ENCODE measurements at places on chromosomes 2 and 18.
A peak's percentile ranks its signal among the peaks of the same experiment; 100 is the strongest.

DNA sequence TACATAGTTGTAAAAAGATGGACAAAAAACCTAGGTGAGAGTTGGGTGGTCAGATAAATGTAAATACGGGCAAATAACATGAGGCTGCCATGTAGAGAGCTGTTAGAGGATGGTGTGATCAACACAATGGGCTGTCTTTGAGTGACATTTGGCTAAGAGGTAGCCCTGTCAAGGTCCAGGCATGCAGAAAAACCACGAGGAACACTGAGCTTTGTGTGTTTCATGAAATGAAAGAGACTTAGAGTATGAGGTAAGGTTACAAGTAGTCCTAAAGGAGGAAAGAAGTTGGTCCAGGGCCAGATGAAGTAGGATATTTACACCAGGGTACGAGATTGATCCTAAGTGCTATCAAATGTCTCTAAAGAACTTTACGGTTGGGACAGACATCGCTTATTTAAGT, 160.9 kb downstream of the RDH14 start:
- DNase-seq, result no peak

GRCh38 chr18:61609131-61609530, 275.9 kb downstream of the CDH20 start:
- DNase-seq, result no peak

GRCh38 chr2:120989512-120990441, 254.1 kb downstream of the GLI2 start:
- no peak for DNase-seq

DNA sequence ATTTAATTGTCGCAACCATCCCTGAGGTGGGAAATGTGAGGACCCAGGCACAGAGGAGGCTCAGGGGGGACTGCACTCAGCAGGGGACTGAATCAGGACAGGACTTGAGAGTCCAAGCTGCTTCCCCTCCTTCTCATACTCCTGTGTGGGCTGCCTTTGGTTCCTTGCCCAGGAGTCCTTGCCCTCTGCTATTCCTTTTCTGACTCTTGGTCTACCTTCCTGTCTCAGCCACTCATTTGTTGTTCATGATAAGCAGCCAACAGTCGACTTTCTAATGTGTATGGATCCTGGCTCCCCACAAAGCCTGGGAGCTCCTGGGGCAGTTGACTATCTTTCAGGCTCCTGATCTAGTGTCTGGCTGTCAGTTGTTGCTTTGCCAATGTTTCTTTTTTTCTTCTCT, 28.3 kb downstream of the GATA6 start:
- no peak for DNase-seq

DNA sequence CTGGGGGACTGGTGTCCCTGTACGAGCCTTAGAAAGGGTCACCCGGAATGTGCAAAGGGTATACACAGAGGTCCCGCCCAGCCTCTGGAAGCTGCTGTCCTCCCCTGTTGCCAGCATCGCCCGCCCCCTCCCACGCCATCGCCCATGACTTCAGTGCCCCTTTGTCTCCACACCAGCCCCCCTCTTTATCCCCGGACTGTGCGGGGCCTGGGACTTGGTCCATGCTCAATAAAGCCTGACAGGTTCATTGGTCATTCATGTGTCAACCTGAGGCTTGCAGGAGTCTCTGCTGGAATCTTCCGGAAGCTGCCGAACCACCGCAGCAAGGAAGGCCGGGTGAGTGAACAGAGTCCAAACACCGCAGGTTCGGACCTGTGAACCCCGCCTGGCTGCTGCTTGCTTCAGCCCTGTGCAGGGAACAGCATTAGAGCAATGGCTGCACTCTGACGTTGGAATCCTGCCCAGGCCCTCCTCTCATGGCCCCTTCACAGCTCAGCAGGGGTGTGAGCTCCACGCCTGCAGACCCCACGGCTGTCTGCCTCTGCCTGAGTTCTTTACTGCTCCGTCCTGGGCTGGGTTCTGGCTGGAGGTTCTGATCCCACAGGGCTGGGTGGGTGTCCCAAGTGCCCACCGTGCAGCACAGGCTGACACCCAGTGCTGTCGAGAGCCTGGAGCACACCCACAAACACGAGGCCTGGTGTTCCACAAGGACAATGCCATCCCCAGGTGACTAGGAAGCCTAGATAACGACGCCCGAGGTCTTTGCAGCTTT, 96.5 kb downstream of the SEPTIN10 start:
- no peak for DNase-seq

GRCh38 chr2:128444816-128445522, 126.3 kb upstream of the HS6ST1 start:
- DNase-seq, result no peak

DNA sequence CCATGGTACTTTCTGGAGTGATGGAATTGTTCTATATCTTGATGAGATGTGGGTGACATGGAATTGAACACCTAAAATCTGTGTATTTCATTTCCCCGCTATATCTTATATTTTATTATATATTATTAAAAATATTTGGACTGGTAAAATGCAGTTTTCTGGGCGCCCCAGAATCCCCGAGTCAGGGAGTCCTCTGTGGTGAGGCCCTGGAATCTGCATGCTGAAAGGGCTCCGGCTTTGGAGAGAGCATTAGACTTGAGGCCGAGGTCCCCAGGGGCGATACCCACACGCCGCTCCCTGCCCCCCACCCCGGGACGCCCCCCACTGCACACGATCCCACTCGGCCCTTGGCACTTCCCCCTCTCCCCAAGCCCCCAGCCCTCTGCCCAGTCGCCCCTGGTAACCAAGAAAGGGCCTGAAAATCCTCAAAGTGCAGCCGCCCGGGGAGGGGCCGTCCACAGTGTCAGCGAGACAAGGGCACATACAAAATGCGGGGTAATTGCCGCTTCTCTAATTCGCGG, 126.0 kb downstream of the ZFP36L2 start:
- no peak for DNase-seq

GRCh38 chr2:76307495-76307894, 596.8 kb upstream of the GCFC2 start:
- no peak for DNase-seq

GRCh38 chr2:56040834-56041233, 117.3 kb upstream of the EFEMP1 start:
- no peak for DNase-seq

DNA sequence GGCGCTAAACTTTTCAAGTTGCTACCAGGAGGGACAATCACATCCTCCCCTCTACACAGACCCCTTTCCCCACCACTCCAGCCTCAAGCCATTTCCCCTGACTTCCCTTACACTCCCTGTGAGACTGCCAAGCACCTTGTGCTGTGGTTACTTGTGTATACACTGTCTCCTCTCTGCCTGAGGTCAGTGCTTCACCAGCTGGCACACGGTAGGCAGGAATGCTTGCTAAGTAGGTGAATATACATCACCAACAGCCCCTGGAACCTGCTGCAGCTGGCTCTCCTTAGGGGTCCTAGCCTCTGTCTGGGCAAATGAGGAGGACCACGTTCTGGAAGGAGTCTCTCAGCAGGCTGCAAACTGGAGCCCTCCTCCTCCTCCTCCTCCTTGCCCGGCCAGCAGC, 38.3 kb upstream of the ACAA2 start:
- DNase-seq, result no peak

DNA sequence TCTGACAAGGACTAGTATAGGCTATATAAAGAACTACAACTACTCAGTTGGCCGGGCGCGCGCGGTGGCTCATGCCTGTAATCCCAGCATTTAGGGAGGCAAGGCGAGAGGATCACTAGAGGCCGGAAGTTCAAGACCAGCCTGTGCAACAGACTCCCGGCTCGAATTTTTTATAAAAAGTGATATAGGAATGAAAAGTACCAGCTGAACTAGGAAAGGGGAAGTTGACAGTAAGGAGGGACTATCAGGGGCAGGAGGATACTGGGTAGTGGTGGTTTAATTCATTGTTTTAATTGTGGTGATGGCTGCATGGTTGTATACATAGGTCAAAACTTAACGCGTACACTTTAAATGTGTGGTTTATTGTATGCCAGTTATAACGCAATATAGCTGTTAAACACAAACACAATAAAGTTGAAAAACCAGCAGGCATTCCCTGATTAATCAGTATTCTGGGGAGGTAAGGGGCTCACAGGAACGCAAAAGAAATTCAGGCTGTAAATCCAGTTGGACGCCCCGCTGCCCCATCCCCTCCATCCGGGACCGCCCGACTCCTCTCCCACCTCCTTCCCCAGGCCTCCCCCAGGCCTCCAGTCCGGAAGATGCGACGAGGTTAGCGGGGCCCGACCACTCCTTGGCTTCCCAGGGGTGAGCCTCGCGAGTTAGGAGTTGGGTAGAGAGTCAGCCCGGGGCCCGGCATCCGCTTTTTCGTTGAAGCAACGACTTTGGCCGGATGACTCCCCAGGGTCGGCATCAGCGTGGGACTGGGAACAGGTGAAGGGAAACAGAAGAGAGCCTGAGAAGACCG, 746 bp upstream of the POLR1B start:
- DNase-seq, result peak; percentile 82

- DNase-seq, result no peak
These were observed 31.1 kb downstream of the HDAC4 start for GRCh38 chr2:239369631-239370161.

- peak; percentile 34 for DNase-seq
These were observed 41.1 kb downstream of the MYO7B start for GRCh38 chr2:127576433-127577207.

DNA sequence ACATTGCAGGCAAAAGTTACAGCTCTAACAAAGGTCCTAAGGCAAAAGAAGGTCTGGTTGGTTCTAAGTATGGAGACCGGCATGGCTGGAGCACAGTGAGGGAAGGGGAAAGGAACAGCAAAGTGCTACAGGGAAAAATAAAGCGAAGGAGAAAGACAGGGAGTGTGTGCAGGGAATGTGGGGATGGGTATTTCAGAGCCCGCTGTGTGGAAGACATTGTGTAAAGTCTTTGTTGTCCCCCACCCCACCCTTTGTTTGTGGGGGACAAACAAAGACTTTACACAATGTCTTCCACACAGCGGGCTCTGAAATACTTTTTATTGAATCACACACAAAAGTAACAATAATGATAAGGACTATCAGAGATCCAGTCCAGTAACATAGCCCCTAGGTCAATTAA, 28.9 kb upstream of the C2orf15 start:
- DNase-seq, result no peak

- DNase-seq, result no peak
These were observed at the start of gene EMX1 for GRCh38 chr2:72917138-72917876. EMX1 (plus strand) TSS chr2:72917519; CDS start chr2:72917853, 334 bp downstream.

DNA sequence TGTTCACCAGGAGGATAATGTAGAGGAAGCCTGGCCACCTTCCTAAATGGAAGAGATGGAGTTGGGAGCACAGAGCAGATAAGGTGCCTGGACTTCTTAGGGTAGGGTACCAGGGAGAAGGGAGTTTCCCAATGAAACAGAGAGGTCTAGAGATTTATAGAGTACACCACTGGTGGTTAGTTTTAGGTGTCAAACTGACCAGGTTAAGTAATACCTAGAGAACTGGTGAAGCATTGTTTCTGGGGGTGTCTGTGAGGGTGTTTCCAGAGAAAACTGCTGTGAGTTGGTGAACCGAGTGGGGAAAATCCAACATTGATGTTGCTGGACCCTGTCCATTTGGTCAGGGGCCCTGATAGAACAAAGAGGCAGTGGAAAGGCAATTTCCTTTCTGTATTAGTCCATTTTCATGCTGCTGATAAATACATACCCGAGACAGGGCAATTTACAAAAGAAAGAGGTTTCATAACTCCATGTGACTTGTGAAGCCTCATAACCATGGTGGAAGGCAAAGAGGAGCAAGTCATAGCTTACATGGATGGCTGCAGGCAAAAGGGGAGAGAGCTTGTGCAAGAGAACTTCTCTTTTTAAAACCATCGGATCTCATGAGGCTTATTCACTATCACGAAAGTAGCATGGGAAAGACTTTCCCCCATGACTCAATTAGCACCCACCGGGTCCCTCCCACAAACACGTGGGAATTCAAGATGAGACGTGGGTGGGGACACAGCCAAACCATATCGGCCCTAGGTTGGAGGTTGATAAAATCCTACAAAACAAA, 260.8 kb downstream of the CBLN2 start:
- DNase-seq, result no peak

DNA sequence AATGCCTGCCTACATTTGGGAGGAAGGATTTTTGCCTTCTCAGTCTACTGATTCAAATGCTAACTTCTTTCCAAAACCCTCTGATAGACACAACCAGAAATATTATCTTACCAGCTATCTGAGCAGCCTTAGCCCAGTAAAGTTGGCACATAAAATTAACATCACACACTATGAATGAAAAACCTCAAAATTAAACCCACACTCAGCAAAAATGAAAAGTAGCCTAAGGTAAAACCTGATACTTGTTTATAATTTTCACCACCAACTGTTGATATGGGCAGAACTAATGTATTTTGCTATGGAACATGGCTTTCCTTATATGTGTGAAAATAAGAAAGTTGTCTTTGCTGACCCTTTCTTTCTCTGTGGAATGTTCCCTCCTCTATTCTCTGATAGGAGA, 226.0 kb downstream of the DPP10 start:
- DNase-seq, result no peak

- no peak for DNase-seq
These were observed 88.3 kb downstream of the SOWAHC start for GRCh38 chr2:109702250-109702985.

DNA sequence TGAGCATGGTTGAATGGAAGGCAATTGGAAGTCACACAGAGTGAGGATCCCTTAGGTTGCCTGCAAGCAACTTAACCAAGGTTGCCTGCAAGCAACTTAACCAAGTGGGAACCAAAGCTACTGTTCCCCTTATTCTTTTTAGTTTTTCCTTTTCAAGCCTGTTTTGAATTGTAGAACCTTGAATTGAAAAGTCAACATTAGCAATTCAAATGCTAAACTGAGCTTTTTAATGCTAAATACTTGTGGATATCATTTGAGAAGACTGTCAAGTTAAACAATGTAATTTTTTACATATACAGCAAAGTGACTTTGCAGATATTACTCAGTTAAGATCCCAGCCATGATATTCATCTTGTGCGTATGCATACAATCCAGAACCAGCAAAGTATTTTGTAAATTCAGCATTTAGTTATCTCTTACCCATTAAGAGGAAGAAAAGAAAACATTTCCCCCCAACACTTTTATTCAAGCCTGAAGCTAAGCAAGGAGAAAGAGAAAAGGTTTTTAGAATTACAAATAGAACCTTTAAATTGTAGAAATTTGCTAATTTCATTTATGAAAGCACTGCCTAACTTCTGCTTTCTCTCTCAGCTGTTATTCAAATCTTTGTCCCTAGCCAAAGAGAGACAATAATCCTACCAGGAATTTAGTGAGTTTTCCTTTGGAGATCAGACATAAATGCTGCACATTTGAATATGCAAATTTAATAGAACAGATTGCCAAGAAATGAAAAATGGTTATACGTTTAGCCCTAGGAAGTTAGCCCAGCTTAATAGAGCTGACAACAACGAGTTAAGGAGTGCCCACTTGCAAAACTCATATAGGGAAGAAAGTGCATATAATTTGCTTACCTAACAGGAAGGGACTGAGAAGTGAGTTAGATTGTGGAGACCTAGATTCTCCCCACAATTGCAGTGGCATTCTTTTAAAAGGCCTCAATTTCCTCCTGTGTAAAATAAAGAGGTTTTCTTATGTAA, 643.2 kb upstream of the PIK3C3 start:
- no peak for DNase-seq

- DNase-seq, result no peak
These were observed 120.7 kb downstream of the ATAD2B start for GRCh38 chr2:23806201-23806600.

GRCh38 chr2:136075476-136075875, 42.5 kb downstream of the CXCR4 start:
- DNase-seq, result no peak
